ENCODE measurements at places on chromosomes 11 and 22.

- peak; percentile 55 for DNase-seq
Observed at GRCh38 chr22:44181033-44181911, 547 bp downstream of the PARVG start.

GRCh38 chr11:108825381-108825780 is 160.5 kb downstream of the DDX10 start:
- DNase-seq: no peak

DNA sequence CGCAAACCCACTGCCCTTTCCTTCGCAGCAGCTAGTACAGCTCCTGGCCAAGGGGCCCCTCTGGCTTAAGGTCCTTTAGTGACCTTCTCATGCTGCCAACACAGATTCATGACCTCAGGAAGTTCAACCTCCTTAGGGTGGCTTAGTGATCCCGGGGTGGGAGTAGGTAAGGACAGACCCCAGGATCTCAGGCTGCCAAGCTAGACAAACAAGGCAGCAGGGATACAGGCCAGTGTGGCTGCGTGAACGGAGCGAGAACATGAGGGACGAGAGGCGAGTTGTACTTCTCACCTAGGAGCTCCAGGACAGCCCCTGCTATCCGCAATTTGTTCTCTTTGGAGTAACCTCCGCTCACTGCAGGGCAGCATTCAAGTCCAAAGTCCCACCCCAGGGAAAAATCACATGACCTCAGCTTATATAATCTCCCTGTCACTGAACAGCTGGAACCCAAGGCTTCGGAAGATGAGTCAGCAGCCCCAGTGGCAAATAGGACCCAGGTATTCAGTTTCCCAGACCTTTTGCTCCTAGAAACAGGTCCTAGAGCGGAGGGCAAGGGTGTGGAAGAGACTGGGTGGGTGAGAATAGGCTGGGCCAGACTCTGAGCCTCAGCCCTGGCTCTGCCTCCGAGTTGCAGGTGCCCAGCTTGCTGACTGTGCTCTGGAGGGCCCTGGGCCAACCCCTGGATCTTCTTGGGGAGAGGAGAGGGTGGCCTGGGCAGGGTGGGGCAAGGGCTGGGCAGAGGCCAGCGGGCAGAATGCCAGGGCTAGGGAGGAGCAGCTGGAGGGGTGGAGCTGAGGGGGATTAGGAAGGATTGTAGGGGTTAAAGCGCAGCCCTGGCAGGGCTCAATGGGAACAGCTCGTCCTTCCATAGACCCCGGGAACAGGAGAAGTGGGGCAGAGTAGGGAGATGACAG is 13.1 kb downstream of the USP2 start:
- peak; percentile 95 for DNase-seq

- no peak for DNase-seq
Observed at GRCh38 chr11:45541693-45542434, 123.6 kb downstream of the CHST1 start.
